ENCODE measurements at places on chromosomes 7 and 10. TPM values are rescaled to one million over a fixed set of nuclear protein-coding genes. Genes with fewer than 3 reads are reported as not detected.

Gene NUTM2D
- total RNA-seq = 10.1 TPM

Gene SLC18A3
- total RNA-seq = 0.34 TPM

Gene SPDYE2
- total RNA-seq = not detected

Gene SLC13A1
- total RNA-seq = not detected

Gene INA
- total RNA-seq = 1.1 TPM

Gene MUC3A
- total RNA-seq = 2.4 TPM

Gene SUN3
- not detected for total RNA-seq

Gene NXPH1
- not detected for total RNA-seq

DNA sequence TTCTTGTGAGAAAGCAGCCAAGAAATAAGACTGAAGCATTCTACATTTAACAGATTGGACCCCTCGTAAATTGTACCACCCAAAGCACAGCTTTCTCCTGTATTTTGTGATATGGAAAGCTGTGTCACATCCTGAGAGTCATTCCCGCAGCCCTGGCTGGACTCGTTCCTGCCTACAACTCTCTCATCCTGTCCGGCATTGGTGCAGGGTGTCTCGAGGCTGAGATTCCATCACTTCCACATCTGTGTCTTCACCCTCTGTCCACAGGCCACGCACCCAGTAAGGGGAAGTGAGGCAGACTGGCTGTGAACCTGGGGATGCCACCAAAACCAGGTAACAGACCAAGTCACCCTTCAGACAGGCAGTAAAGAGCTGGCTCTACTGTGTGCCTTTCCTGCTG is 146.2 kb upstream of the KLF6 start:
- H3K4me1 ChIP-seq = peaks cover 19% of the 10 kb centered on the region
- H3K4me3 ChIP-seq = no peak overlapping the region
- DNase-seq = no peak
- no peaks in the 10 kb centered on the region for H3K27me3 ChIP-seq
- no peak overlapping the region for H3K27ac ChIP-seq
- H3K36me3 ChIP-seq = no peaks in the 10 kb centered on the region

- no peaks in the 10 kb centered on the region for H3K36me3 ChIP-seq
- no peak overlapping the region for H3K4me3 ChIP-seq
- peak; percentile 30 for DNase-seq
- no peak overlapping the region for H3K27ac ChIP-seq
These were observed 44.3 kb downstream of the MACC1 start for GRCh38 chr7:20172736-20173334.

GRCh38 chr7:26187380-26188205 is 13.0 kb downstream of the HNRNPA2B1 start:
- DNase-seq = no peak
- H3K27ac ChIP-seq = peak overlapping the region; percentile 86
- peaks cover 17% of the 10 kb centered on the region for H3K4me1 ChIP-seq
- H3K27me3 ChIP-seq = no peaks in the 10 kb centered on the region
- peaks cover 23% of the 10 kb centered on the region for H3K36me3 ChIP-seq

GRCh38 chr7:122902751-122903495 is 16.7 kb upstream of the CADPS2 start:
- no peak overlapping the region for H3K27ac ChIP-seq
- H3K27me3 ChIP-seq = no peaks in the 10 kb centered on the region
- H3K4me3 ChIP-seq = no peak overlapping the region

DNA sequence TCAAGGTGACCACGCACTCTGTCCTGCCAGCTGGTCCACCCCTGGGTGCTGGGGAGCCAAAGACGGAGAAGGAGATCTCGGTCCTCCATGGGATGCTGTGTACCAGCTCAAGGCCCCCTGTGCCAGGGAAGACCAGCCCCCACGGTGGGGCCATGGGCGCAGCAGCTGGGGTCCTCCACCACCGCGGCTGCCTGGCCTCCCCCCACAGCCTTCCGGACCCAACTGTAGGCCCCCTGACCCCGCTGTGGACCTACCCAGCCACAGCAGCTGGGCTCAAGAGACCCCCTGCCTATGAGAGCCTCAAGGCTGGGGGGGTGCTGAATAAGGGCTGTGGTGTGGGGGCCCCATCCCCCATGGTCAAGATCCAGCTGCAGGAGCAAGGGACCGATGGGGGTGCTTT is 5.4 kb downstream of the NYAP1 start:
- no peak for DNase-seq
- no peaks in the 10 kb centered on the region for H3K27me3 ChIP-seq
- peaks cover 36% of the 10 kb centered on the region for H3K4me1 ChIP-seq
- H3K27ac ChIP-seq = peak overlapping the region; percentile 59
- H3K36me3 ChIP-seq = peaks cover 2% of the 10 kb centered on the region
- no peak overlapping the region for H3K4me3 ChIP-seq

DNA sequence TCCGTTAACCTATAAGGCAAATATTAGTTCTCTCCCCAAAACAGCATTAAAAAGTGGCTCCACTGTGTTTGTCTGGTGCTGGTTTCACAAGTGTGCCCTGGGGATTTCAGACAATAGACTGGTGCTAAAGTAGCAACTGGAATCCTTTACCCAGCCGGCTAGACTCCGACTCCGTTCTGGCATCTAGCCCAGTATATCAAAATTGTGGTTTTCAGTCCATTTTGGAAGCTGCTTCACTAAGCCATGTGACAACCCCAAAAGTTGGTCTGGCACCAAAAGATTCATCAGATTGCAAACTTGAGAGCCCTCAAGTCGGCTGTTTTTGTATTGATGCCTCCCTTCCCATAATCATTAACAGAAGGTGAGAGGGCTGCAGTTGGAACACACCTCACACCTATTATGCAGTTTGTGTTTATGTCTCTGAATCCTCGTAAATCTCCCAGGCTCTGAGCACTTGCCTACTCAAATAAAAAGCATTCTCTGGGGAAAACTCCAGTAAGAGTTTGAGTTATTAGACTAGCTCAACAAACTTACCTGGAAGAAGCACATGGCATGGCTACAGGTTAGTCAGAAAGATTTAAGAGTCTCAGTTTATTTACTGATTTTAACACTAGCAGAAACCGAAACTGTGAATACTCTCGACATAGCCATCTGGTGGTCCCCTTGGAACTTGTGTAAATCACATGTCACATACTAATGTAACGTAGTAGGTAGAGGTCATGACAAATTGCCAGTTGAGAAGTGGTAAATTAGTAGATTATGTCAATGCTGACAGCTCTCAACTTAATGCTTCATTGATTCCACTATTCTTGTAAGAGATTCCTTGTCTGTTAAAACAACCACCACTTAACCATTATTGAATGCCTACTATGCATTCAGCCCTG is 14.8 kb upstream of the WNT16 start:
- H3K27ac ChIP-seq = no peak overlapping the region
- peaks cover 8% of the 10 kb centered on the region for H3K4me1 ChIP-seq
- peaks cover 1% of the 10 kb centered on the region for H3K36me3 ChIP-seq
- H3K4me3 ChIP-seq = no peak overlapping the region

GRCh38 chr7:631291-631711 is 95.2 kb upstream of the DNAAF5 start:
- no peak for DNase-seq
- H3K36me3 ChIP-seq = peaks cover 2% of the 10 kb centered on the region
- no peak overlapping the region for H3K27ac ChIP-seq
- no peaks in the 10 kb centered on the region for H3K27me3 ChIP-seq
- H3K4me1 ChIP-seq = no peaks in the 10 kb centered on the region

- peaks cover 12% of the 10 kb centered on the region for H3K27me3 ChIP-seq
- no peak overlapping the region for H3K27ac ChIP-seq
- H3K4me3 ChIP-seq = no peak overlapping the region
- peaks cover 10% of the 10 kb centered on the region for H3K4me1 ChIP-seq
These were observed 1210.5 kb upstream of the SORCS1 start for GRCh38 chr10:108374991-108375390.

DNA sequence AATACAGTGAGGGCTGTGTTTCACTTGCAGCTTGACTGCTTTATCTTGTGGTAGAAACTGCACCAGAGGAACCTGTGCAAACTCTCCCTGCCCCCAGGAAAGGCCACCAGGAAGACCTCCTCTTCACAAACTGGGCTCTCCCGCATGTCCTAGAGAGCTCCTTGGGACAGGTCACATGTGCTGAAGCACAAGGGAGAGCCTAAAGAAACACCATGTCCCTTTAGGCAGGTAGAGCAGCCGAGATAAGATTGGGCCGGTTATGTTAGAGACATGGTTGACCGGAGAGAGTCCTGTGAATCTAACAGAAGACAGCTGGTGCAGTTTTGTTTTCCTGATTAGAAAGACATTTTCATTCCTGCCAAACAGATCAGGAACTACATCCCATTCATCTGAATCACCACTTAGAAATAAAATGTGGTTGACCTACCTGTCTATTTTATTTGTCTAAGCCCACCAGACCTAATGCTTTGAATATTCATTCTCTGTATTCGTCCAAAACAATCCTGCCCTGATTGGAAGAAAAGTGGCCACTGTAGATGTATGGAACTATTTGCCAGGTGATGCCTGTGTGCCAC is 224.1 kb downstream of the GLI3 start:
- DNase-seq = no peak
- H3K27ac ChIP-seq = peak overlapping the region; percentile 71
- H3K4me1 ChIP-seq = peaks cover 34% of the 10 kb centered on the region

Measured in mesothelial cell of epicardium (in vitro differentiated cells).